ENCODE measurements at places on chromosomes 1 and 21. TPM values are rescaled to one million over a fixed set of nuclear protein-coding genes. Genes with fewer than 3 reads are reported as not detected.

DNA sequence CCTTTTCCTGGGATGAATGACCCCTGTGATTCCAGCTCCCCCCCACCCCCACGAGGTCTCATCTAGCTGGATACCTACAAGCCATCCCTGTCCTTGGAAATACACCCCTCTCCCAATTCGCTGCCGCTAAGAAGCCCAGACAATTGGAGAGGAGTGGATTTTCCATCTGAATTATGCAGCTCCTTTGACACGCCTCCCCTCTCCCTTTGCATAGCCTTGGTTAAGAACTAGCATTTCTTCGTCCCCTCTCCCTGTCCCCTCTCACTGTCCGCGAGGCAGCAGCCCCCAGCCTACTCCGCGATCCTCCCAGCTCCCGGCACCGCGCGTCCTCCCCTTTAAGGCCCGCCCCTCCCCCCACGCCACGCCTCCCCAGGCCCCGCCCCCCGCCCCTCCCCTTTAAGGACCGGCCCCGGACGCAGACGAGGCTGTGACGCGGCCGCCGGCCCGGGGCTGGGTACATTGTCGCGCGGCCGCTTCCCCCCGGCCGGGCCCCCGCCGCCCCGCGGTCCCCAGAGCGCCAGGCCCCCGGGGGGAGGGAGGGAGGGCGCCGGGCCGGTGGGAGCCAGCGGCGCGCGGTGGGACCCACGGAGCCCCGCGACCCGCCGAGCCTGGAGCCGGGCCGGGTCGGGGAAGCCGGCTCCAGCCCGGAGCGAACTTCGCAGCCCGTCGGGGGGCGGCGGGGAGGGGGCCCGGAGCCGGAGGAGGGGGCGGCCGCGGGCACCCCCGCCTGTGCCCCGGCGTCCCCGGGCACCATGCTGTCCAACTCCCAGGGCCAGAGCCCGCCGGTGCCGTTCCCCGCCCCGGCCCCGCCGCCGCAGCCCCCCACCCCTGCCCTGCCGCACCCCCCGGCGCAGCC lies at the start of gene MAPKAPK2:
Gene MAPKAPK2, plus strand, starts transcription at position 428 of the 856 bp plus-strand sequence. Its CDS starts 325 bp downstream, at position 753.
- peak; percentile 93 for DNase-seq

DNA sequence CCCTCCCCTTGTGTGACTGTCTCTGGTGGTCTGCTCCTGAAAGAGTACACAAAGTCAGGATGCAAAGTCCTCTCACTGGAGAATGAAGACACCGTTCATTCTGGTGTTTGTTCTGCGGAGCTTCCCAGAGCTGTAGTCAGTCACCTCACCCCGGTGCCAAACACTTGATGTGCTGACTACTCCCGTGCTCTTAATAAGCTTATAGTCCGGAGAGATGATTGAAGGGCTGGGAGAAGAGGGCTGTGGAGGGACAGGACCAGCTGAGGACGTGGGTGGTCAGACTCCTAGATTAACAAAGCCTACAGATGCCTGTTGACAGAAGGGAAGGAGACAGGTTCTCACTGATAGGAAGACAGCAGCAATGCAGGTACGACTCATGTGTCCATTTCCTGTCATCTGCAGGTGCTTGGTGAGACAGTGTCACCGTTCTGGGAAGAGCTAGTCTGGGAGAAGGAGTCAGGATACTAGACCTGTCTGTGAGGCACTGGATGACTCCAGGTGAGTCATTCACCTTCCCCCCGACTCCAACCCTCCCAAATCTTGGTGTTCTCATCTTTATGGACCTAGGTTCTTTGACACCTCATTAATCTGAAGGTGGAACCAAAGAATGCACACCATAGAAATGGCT lies 40.4 kb upstream of the LRRN2 start:
- DNase-seq = no peak

DNA sequence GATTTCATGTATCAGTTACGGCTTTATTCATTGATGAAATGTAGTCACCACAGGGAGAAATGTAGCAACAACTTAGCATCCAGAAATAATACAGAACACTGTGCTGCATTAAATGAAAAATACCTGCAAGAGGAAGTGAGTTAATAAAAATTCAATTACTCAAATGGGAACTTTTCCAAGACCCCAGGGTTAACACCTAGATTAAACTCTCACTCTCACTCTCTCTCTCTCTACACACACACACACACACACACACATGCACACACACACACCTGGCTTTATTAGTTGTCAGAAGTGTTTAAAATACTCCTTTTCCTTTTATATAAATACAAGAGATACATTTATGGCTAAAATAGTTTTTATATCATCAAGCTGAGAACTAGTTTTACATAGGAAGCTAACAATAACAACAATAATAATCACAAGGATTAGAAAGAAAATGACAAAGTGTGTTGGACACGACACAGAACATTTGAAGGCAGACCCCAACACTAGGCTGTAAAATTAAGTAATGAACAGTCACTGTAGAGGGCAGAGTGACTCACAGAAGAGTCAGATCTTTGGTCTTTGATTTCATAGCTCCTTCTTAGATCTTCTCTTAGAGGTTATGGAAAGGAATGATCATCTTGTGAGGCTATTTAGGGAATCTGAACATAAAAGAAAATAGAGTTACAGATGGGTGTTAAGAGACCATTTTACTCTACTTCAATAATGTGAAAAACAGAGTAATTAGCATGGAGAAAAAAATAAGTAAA lies 1266.0 kb upstream of the ADGRL2 start:
- no peak for DNase-seq

- peak; percentile 64 for DNase-seq
Measured at GRCh38 chr1:50333595-50333974, 89.7 kb downstream of the DMRTA2 start.

DNA sequence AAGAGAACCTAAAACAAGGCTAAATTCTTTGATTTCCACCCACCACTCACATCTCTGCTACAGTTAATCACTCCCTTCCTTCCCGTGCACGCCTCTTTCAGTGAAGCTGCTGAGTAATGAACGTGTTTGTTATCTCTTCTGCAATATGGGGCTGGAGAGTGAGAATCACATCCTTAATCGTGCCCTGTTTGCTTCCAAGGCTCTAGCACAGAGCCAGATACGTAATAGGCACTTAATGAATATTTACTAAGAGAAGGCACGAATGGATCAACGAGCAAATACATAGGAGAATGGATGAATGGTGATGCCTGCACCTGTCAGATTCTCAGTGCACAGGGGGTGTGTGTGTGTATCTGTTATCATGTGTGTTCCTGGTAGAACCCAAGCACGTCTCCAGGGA lies 22.1 kb upstream of the FAM43B start:
- no peak for DNase-seq

The TMOD4 gene
- total RNA-seq = not detected
